Adipocyte (in vitro differentiated cells): ENCODE measurements at places on chromosomes 13 and 19.

GRCh38 chr13:27309967-27310598 lies 39.5 kb downstream of the RASL11A start:
- DNase-seq, result no peak

DNA sequence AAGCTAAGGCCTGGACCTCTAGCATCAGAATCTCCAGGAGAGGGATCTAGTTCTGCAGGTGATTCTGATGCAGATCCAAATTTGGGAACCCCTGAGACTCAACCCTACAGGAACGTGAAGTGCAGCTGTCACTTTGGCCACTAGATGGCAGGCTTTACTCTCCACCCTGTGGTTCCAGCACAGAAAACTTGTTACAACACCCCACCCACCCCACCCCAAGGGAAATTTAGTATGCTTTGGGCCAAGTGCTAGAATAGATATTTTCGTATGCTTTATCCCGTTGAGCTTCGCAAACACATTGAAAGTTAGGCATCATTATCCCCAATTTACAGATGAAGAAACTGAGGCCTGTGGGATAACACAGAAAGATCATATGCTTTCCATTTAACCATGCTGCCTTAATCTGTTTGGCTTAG lies 232.0 kb downstream of the B3GLCT start:
- peak; percentile 77 for DNase-seq

DNA sequence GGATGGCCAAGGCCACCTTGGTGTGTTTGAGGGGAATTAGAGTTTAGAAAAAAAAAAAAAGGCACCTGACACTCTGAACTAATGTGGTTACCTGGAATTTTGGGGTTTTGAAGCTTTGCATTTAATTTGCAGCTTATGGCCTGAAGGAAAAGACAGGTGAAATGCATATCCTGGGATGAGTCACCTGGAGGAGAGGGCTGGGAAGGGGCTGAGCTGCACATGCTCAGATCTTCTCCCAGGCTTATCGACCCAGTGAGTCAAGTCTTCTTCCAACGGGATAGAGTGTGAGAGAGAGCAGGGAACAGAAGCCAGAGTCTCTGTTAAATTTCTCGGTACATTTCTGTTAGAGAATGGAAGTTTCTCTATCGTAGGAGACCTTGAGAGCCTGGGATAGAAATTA lies 29.7 kb upstream of the ALOX5AP start:
- no peak for DNase-seq

DNA sequence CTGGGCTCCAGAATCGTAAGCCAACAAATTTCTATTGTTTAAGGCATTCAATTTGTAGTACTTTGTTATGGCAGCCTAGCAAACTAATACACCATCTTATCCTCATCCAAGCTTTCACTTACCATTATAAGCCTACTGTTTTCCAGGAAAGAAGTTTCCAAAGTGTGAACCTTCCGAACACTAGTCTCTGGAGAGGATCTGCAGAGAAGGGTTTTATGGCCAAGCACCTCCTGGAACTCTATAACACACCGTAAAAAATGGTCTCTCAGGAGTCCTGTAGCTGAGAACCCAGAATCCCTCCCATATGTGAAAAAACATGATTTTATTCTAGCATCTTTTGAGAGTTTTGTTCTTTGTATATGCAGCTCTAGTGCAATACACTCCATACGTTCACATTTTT lies 142.1 kb downstream of the POSTN start:
- no peak for DNase-seq

- DNase-seq, result peak; percentile 15
Measured at GRCh38 chr19:15419413-15420025, 731 bp upstream of the AKAP8L start.

DNA sequence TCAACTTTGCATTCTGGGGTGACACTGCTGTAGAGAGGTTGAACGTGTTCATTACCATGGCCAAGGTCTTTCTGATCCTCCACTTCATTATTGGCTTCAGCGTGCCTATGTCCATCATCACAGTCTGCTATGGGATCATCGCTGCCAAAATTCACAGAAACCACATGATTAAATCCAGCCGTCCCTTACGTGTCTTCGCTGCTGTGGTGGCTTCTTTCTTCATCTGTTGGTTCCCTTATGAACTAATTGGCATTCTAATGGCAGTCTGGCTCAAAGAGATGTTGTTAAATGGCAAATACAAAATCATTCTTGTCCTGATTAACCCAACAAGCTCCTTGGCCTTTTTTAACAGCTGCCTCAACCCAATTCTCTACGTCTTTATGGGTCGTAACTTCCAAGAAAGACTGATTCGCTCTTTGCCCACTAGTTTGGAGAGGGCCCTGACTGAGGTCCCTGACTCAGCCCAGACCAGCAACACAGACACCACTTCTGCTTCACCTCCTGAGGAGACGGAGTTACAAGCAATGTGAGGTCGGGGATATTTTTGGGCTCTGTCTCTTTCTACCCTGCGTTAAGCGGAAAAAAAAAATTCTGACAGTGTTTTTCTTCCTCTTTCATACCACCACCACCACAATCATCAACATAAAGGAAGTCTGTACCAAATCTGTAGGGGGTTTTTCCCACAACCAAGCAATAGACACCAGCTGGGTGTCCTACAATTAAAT lies 29.5 kb downstream of the FPR3 start:
- DNase-seq, result no peak

DNA sequence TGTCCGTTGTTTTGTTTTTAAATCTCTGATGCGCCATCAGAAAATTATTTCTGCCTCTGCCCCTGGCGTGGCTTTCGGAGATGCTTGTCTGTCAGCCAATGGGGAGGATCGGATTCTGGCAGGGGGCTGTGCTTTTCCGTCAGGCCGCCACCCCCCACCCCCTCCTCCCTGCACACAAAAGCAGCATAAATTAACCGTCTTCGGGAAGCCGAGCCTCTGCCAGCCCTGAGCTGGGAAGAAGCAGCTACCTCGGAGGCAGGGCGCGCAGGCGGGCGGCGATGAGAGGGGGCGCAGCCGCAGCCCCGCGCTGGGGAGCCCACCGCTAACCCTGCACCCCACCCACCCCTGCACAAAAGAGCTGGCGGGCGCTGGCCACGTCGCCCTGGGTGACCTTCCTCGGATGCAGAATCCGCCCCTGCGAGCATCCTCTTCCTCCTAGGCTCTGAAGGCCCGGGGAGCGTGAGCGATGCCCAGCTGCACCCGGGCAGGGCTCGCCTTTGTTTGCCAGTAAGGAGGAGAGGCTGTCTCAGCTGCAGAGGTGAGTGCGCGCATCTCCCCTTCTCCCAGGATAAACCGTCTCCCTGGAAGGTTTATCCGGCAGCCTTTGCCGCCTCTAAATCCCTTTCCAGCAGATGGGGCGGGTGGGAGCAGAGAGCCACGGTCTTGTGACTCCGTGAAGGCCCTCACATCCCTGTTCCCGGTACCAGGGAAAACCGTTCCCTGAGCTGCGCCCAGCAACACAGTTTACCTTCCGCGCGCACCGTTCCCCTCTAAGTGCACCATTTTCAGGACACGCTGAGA lies at the start of gene ATCAY:
ATCAY (plus strand) TSS at position 215 of the 801 bp plus-strand sequence. CDS start 5,083 bp downstream, outside the sequence.
- no peak for DNase-seq

- no peak for DNase-seq
Measured at GRCh38 chr19:38046254-38047048, 139.4 kb downstream of the SIPA1L3 start.

- DNase-seq, result no peak
Measured at GRCh38 chr13:78884571-78884970, 225.6 kb upstream of the OBI1 start.

DNA sequence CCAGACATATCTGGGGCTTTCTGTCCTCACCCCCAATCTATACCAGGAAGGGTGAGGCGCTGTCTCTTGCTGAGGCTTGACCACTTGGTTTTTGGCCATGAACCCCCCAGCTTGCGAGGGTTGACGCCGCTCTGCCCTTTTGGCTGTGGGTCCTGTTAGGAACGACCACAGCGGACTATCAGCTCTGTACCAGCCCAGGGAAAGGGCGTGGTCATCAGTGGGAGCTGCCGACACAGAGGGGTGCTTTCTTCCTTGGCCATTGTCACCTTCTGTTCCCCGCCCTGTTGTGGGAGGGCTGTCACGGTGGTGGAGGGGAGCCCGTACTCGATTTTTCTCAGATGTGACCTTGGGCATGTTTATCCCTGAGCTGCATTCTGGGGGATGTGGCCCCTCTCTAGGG lies 5.7 kb downstream of the DCAF15 start:
- DNase-seq, result no peak

DNA sequence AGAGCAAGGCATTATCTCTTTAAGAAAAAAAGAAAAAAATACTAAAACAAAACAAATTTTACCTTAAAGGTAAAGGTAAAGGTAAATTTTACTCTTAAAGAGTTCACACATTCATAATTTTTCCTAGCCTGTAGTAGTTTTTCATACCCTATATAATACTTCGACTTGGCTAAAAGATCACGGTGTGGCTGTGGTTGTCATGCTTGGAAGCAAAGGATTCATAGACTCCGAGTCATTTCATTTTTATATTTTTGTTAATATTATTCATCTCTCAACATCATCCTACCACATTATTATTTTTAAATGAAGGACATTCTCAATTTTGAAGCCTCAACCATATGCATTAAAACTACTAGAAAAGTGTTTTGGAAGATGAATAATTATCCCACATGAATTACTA lies 52.7 kb downstream of the PIBF1 start:
- peak; percentile 18 for DNase-seq

GRCh38 chr19:12834566-12834943 lies at the start of gene RTBDN:
Gene RTBDN, minus strand, starts transcription at chr19:12834579. Its CDS starts 4,600 bp downstream, at chr19:12829979.
- DNase-seq, result no peak

- DNase-seq, result no peak
Measured at GRCh38 chr19:14197882-14198281, 8.1 kb downstream of the ADGRL1 start.

GRCh38 chr13:114320065-114320464 lies 5.8 kb downstream of the CHAMP1 start:
- DNase-seq, result no peak

DNA sequence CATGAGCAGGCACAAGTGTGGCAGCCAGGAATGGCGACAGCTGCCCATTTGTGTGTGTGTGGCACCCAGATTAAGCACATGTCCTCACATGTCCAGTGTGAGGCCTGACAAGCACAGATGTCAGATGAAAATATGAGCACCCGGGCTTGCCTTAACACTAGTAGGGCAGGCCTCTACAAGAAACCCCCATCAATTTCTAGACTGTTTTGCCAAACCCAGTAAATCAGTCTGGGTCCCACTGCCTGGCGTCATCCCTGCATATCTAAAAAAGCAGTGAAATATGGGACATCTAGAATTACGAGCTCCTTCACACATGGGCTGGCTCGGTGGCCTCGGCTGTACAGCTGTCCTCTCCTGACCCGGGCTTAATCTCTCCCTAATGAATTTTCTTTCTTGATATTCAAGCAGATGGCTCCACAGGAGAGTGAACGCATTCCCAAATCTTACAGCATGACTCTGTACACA lies 432.7 kb downstream of the FOXO1 start:
- DNase-seq, result no peak

- no peak for DNase-seq
Measured at GRCh38 chr13:96632536-96633320, 361.5 kb downstream of the OXGR1 start.

DNA sequence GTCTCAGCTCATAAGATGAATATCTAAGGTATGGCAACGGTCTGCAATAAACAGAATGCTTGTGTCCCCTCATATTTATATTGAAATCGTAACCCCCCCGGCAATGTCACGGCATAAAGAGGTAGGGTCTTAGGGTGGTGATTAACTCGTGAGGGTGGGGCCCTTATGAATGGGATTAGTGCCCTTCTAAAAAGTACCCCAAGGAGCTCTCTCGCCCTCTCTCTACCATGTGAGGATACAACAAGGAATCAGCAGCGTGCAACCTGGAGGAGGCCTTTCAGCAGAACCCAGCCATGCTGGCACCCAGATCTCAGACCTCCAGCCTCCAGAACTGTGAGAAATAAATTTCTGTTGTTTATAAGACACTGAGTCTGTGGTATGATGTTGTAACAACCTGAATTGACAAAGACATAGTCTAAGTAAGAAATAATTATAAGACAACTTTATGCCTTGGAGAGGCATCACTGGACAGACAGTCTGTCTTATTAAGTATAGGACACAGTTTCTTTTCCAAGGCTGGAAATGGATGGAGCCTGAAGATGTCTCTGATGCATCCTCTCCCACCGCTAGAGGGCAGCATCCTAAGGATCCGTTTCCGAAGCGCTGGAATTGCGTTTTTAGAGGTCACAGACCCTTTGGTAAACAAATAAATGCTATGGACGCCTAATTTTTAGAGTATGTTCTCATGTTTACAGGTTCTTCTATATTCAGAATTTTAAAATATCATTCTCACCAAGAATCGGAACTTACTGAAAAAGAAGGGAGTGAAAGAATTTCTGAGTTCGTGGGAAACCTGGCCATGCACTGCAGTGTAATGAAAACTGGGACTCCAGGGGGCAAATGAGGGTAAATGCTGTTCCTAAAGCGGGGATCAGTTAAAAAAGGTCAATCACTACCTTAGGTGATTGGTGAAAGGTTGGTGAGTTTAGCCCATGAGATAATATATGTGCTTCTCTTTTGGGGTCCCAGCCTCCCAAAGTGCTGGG lies 13.3 kb upstream of the LEUTX start:
- peak; percentile 72 for DNase-seq

DNA sequence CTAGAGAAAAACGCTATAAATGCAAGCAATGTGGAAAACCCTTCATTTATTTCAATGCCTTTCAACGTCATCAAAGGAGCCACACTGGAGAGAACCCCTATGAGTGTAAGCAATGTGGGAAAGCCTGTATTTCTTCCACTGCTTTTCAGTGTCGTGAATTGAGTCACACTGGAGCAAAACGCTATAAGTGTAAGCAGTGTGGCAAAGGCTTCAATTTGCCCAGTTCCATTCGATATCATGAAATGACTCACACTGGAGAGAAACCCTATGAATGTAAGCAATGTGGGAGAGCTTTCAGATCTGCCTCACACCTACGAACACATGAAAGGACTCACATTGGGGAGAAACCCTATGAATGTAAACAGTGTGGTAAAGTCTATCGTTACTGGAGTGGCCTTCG lies 27.4 kb downstream of the ZNF20 start:
- DNase-seq, result no peak

DNA sequence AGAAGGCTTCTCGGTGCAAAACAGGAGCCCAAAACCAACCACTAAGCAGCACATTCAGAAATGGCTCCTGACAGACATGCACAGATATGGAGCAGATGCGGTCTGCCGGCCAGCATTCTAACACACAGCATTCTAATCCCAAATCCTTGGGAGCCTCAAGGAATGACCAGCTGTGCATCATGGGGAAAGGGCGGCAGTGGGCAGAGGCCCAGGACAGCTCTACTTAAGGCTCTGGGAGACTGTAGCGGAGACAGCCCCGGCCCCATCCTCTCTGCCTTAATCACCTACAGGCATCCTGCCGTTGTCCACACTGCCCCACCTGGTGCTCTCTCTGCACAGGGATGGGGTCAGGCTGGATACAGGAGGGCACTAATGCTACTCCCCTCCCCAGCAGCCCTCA lies 1016.0 kb downstream of the UQCRFS1 start:
- no peak for DNase-seq

DNA sequence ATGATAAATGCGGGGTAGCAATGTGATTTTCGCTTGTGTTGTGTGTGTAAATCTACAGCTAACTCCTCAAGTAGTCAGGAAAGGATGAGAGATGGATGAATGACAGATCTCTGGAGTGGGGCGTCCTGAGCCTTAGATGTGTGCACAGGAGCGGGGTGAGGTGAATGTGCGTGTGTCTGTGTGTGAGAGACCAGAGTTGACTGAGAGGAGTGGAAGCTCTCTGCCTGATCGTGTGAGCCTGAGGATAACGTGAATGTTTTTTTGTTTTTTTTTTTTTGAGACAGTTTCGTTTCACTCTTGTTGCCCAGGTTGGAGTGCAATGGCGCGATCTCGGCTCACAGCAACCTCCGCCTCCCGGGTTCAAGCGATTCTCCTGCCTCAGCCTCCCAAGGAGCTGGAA lies 805 bp downstream of the ZNF461 start:
- DNase-seq, result no peak

- no peak for DNase-seq
Measured at GRCh38 chr13:111969551-111970135, 97.3 kb upstream of the SOX1 start.

GRCh38 chr13:72545030-72545719 lies 182.3 kb downstream of the MZT1 start:
- DNase-seq, result no peak
